ENCODE measurements at places on chromosomes 4 and X.

- DNase-seq, result no peak
Measured at GRCh38 chr4:23750125-23750524, 139.7 kb downstream of the PPARGC1A start.

- DNase-seq, result no peak
Measured at GRCh38 chrX:31652650-31653049, 580.8 kb upstream of the FTHL17 start.

DNA sequence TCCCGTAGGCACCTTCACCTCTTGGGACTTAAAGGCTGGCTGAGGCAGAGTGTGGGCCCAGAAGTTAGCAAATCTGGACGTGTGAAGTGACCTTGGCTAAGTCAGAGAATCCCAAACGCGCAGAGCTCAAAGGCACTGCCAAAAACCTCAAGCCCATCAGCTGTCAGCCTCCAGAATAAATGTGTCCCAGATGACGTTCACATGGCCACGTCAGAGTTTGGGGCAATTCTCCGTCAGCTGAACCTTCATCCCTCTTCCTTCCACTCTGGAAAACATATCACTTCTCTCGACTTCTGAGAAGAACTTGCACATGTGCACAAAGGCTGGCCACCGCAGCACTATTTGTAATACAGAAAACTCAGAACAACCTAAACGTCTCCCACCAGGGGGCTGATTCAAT, 35.7 kb upstream of the APLN start:
- no peak for DNase-seq

- DNase-seq, result no peak
Measured at GRCh38 chrX:129717892-129718291, 20.9 kb upstream of the XPNPEP2 start.

DNA sequence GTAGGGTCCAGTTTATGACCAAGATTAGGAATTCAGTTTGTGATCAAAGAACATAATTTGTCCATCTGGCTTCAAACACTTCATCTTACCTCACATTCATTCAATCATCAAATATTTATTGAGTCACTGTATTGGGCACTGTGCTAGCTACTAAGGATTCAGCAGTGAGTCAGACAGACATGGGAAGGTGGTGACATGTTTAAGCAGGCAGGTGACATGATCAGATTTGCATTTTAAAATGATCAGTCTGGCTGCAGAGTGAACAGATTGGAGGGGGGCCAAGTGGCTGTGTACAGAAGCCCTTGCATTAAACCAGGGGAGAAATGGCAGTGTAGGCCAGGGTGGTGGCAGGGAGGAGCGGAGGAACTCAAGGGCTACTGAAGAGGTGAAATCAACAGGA, 25.1 kb upstream of the APLN start:
- no peak for DNase-seq

GRCh38 chr4:89294573-89295269, 12.9 kb downstream of the GPRIN3 start:
- DNase-seq, result no peak

DNA sequence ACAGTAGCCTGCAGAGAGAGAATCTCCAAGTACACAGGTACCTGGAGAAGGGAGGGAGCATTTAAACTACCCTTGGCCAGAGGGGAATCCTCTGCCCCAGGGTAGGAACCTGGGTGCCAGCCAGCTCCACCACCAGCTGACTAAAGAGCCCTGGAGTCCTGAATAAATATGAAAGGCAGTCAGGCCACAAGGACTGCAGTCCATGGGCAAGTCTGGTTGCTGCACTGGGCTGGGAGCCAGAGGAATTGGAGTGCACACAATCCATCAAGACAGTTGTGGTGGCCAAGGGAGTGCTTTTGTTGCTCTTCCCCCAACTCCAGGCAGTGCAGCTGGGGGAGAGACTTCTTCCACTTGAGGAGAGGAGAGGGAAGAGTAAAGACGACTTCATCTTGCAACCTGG, 172.5 kb downstream of the HNRNPD start:
- no peak for DNase-seq

DNA sequence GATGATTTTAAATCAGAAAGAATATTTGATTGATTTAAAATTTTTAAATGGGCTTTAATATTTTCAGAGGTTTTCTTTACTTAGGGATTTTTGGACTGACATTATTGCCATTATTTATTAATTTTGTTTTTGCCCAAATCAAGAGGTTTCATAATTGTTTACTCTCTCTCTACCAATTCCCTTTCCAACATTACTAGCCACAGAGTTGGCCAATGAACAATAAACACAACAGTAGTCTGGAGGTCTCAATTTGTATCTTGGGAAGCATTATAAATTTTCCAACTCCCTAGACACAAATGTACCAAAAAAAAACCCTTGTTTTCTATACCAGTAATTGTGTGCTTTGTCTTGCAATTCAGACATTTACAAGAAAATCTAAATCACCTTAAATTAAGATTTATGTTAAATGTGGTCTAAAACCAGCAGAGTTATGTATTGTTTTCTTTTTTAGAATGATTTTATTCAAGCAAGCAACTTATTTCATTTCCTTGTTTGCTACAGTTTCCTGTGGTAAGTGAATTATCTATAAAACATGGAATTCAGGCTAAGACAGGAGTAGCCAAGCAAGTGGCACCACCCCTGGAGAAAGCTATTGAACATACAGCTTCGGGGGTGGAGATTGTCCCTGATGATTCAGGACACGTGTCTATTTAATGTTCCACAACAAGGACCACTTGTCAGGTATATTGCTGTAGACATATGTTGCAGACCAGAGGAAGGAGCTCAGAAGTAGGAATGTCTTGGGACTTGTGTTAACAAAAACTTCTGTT, 622 bp downstream of the KLKB1 start:
- DNase-seq, result no peak

DNA sequence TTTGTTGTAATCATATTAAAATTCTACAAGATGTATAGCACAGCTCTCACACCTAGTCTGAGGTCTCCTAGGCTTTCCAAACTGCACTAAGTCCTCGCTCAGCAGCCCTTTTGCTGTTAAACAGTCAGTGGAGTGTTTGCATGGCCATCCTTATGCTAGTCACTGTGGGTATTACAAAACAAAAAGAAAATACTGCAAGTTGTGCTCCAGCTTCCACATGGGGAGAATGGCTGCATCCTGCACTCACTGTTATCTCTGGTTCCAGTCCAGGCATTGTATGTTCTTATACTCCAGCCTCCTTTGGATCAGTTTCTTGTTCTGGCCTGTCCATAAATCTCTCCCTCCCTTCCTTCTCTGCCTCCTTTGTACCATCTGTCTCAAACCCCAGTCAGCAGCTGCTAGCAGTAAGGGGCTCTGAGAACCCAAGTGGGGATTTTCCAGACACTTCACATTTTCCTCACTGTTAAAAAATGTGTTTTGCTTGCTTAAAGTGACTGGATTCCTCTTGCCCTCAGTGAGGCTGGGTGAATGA, 38.5 kb upstream of the BMP15 start:
- no peak for DNase-seq

- no peak for DNase-seq
Measured at GRCh38 chr4:77310931-77311330, 153.9 kb downstream of the CCNG2 start.

- no peak for DNase-seq
Measured at GRCh38 chr4:76658231-76659102, 223.4 kb downstream of the SHROOM3 start.
